ENCODE measurements at places on chromosomes 3 and 15. TPM values are rescaled to one million over a fixed set of nuclear protein-coding genes. Genes with fewer than 3 reads are reported as not detected.
A peak's percentile ranks its signal among the peaks of the same experiment; 100 is the strongest.

DNA sequence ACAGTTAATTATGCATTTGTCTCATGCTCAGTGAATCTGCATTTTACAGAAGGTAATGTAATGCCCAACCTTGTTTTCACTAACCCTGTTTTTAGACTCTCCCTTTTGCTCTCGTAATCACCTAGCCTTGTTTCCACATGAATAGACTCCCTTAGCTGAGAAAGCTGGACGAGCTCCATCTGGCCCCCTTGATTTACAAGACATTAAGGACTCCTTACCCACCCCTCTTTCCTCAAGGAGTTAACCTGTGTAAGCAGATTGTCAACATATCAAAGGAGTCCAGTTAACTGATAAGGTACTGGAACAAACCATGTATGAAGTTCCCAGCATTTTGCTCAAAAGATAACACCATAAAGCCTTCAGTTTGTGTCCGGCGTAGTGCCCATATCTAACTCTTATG, 99.6 kb downstream of the VPS8 start:
- DNase-seq, result no peak

DNA sequence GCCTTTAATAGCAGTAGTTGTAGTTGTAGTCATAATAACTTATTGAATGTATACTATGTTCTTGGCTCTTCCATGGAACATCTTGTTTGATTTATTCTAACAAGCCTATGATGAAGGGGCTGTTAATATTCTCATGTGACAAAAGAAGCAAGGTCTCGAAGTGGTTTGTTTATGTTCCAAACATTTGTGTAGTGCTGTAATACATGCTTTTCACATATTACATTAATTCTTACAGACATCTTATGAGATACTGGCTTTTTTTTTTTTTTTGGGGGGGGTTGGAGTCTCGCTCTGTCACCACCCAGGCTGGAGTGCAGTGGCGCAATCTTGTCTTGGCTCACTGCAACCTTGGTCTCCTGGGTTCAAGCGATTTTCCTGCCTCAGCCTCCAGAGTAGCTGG, 252.3 kb downstream of the PTPRG start:
- no peak for DNase-seq

Gene STAB1
- polyA plus RNA-seq, result 41.7 TPM

DNA sequence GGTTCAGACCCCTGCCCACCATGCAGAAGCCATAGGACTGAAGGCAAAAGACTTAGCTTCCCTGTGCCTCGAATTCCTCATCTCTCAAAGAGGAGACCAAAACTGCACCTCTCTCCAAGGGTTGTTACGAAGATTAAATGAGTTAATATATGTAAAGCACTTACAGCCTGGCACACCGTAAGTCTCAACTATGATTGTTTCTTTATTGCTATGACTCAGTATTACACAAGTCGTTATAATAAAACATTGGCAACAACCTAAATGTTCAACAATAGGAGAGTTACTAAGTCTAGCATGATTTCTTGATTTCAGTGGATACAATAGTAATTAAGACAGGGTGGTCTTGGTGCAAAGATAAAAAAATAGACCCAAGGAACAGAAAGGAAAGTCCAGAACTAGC, 19.6 kb upstream of the FGD5 start:
- DNase-seq, result no peak

Gene GHSR
- 0.63 TPM for polyA plus RNA-seq

Gene CAPN7
- polyA plus RNA-seq, result 31.0 TPM

- DNase-seq, result peak; percentile 27
Measured at GRCh38 chr3:13879946-13880810, at the start of gene WNT7A. WNT7A (minus strand) TSS chr3:13880071; CDS start chr3:13879816, 255 bp downstream.

DNA sequence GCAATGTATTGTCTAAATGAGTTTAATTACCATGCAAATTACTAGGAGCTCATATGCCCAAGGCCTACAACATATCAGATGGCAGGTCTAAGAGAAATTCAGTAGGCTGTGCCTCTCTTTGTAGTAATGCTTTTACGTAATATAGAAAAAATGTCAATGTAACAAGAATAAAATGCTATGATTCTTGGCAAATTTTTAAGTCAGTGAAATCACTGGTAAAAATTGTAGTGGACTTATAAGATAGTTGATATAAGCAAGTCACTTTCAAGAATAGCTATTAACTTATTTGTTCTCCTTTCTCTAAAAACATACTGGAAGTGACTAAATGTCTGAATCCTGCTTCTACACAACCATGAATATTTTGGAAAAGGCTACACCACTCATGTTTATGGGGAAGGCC, 707.8 kb downstream of the TUSC7 start:
- DNase-seq, result no peak
